ENCODE measurements at places on chromosomes 13 and 19.

DNA sequence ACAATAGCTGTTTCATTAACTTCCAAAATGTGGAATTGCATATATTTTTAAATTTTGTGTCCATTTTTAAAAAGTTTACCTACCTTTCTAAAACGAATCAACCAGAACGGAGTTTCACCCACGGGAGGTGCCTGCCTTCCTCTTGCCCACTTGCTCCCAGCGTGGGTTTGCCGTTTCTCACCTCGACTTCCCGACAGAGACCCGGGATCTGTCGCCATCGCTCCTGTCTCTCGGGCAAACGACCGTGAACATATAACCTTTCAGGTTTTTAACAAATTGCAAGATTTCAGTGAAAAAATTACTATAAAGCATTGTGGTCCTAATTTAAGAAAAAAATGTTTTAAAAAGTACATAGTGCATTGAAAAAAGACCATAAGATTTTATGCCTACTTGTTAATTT lies 4.2 kb downstream of the TMEM255B start:
- DNase-seq = no peak

- DNase-seq = no peak
Measured at GRCh38 chr13:20077086-20077485, 83.8 kb downstream of the GJA3 start.

- no peak for DNase-seq
Measured at GRCh38 chr19:37361994-37362393, 8.9 kb upstream of the ZNF527 start.

GRCh38 chr19:18870531-18871172 lies 25.3 kb downstream of the CERS1 start:
- no peak for DNase-seq

DNA sequence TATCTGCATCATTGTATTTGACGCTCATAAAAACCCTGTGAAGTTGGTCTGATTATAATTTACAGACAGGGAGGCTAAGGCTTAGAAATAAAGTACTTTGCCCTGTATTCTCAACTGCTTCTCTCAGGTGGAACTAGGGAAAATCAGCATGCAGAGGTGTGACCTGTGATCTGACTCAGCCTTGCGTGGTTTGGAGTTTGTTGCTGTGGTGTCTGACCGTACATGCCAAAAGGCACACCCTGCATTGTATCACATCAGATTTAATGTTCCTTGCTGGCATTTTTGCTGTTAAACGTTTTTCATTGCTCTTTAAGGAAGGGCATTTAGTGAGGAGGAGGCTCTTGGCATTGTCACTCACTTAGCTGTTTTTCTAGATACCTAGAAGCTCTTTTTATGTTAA lies 58.8 kb upstream of the C1QTNF9B start:
- DNase-seq = no peak

- no peak for DNase-seq
Measured at GRCh38 chr13:36286006-36286405, 11.6 kb downstream of the CCDC169 start.

GRCh38 chr13:37168926-37169325 lies 63.5 kb upstream of the CSNK1A1L start:
- DNase-seq = no peak

- DNase-seq = no peak
Measured at GRCh38 chr13:40966298-40966697, 52.8 kb downstream of the ELF1 start.

- no peak for DNase-seq
Measured at GRCh38 chr13:46468570-46469463, 81.8 kb upstream of the RUBCNL start.
